ENCODE measurements at places on chromosomes 1 and 21.

DNA sequence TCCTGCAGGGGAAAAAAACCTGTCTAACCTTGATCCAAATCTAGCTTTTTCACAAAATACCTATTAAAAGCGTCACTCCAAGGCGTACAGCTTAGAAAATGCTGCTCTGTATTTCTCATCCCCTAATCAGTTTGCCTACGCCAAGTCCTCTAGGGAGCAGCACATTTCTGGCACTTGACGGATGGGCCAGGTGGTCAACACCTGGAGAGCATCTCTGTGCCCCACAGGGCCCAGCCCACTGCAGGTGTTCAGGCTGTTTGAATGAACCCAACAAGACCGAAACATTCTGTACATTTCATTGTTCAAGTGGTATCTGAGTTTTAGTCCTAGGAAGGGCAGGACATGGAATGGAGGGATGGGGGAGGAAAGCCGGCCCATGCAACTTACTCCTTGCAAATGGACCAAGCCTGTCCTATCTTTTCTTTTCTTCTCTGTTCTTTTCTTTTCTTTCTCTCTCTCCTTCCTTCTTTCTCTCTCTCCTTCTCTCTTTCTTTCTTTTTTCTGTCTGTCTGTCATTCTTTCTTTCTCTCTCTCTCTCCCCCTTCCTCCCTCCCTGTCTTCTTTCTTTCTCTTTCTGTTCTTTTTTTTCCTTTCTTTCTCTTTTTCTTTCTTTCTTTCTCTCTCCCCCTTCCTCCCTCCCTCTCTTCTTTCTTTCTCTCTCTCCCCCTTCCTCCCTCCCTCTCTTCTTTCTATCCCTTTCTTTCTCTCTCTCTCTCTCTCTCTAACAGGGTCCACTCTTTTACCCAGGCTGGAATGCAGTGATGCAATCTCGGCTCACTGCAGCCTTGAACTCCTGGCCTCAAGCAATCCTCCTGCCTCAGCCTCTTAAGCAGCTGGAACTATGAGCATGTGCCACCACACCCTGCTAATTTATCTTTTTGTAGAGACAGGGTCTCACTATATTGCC, 29.1 kb downstream of the IGFN1 start:
- no peak for DNase-seq

- no peak for DNase-seq
Observed at GRCh38 chr1:168893359-168893801, 164.4 kb upstream of the DPT start.

- no peak for DNase-seq
Observed at GRCh38 chr21:31543191-31543590, 116.3 kb upstream of the SOD1 start.

DNA sequence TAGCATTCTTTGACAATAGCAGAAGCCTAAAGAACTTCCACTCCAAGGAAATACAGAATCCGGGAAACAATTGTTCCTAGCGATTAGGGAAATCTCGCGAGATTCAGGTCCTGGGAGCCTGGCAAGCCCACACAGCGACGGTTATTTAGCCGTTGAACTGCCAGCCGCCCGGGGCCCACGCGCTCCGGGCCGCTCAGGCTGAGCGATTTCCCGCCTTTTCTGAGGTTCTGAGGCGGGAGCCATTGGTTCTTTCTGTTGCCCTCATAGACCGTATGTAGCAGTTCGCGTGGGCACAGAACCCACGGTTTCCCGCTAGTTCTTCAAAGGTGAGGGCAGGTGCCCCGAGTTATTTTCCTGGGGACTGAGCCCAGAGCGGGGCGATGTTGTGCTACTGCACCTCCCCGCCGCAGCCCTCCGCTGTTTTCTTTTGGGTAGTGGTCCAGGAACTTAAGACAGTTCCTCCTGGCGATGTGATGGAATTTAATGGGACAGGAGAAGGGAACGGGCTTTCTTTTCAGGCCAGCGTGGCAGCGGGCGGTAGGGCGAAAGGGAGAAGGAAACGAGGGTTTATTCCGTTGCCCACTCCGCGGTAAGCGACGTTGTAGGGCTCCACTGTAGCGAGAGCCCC, at the start of gene SYCP1:
Gene SYCP1 (plus strand): TSS at position 171 of the 628 bp plus-strand sequence. CDS start 602 bp downstream, outside the sequence.
- DNase-seq, result no peak

GRCh38 chr1:197285526-197286205, 17.6 kb downstream of the CRB1 start:
- DNase-seq, result no peak

GRCh38 chr1:9062021-9062471, 7.4 kb downstream of the SLC2A5 start:
- no peak for DNase-seq
